ENCODE measurements at places on chromosomes 1 and 21.

DNA sequence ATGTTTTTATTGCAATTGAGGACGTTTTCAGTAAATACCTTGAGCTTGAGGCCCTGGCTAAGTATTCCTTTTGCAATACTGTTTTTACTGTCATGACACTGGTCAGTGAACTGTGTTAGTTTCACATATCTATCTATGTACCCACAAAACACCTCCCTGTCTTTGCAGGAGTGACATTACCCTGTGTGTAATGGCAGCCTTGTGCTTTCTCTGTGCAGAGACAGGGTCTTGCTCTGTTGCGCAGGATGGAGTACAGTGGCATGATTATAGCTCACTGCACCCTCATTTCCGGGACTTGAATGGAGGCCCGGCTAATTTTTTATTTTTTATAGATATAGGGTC lies 8.9 kb downstream of the YBX1 start:
- no peak for DNase-seq

DNA sequence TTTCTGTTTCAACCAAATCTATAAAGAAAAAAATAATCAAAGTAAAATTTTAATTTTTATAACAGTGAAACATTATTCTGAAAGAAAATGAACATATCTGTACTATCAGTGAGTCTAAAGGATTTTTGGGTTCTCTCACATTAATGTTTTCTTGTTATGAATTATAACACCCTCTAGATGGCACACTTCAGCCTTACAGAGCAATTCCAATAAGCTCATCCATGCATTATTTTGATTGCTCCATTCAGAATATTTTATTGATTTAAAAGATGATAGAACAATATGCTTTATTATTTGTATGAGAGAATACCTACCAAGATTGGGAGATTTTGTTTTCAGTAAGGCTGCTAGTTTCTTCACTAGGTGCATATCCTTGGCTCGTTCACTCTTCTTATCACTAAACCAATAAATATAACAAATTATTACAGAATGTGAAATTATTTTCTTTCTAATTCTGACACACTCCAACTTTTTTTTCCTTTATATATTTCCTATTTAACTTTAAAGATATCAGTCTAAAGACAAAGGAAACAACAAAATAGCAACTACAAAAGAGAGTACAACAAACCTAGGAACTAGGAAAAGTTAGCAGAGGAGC lies 82.4 kb downstream of the RAB3GAP2 start:
- peak; percentile 40 for DNase-seq

- peak; percentile 94 for DNase-seq
Measured at GRCh38 chr1:228902781-228903433, 167.6 kb downstream of the RHOU start.

GRCh38 chr21:15431053-15431452 lies 298.7 kb upstream of the USP25 start:
- DNase-seq = no peak

GRCh38 chr1:174398246-174398645 lies 49.5 kb upstream of the GPR52 start:
- no peak for DNase-seq

- DNase-seq = no peak
Measured at GRCh38 chr1:33443705-33444180, 12.8 kb upstream of the PHC2 start.

GRCh38 chr1:177798614-177799013 lies 171.2 kb downstream of the SEC16B start:
- no peak for DNase-seq

DNA sequence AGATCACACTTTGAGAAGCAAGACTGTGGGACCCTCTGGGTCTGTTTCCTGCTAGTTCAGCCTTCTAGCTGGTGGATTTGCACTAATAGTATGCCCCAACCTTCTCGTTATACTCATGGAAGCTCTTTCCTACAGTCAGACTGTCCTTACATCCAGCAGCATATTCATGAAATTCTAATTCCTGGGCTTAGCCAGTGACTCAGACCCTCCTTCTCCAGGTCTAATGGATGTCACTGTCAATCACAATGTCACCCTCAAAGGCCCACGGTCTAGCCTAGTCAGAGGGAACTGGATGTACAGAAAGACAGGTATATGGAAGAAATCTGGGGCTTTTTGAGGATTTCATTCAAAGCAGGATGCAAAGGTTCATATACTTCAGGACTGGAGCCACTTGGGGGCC lies 72.4 kb downstream of the KCNJ15 start:
- no peak for DNase-seq

DNA sequence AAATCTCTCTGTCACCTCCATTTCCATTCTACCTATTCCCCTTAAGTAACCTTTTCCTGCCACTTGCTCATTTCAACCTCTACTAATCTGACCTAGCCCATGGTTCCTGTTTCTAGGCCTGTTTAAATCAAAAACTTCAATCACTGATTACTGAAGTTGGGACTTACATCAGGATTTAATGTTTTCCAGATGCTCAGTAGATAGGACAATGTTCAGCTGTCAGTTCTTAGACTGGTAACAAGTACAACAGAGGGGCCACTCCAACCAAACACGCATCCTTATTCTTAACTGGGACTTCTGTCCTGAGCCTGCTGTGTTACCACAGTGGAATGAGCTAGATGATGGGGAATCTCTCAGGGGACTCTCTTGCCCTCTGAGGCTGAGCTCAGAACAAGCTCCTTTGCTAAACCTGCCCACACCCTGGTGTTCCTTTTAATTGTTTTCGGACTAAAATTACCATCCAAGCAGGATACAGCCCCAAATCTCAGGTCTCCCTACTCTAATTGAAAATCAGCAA lies 974.6 kb downstream of the TTLL7 start:
- no peak for DNase-seq

- no peak for DNase-seq
Measured at GRCh38 chr1:18001725-18002124, 105.9 kb upstream of the IGSF21 start.

GRCh38 chr1:7386226-7387052 lies 384.7 kb upstream of the VAMP3 start:
- no peak for DNase-seq

DNA sequence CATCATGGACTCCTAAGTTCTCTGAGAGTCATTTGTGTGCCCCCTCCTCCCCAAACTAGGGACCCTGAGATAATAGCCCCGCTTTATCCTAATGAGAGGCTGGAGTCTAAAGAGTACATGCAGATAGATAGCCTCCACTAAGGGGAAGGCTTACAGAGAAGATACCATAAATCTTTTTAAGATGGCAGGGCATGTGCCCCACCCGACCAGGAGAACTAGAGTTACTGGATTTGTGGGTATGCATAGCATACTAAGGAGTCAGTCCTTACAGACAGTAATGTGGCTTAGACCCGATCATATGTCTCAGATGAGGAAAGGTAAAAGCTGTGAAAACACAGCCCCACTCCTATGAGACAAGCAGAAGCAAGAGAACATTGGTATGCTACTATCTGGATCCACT lies 25.7 kb upstream of the PKN2 start:
- DNase-seq = no peak

- DNase-seq = no peak
Measured at GRCh38 chr21:42525676-42526378, 12.2 kb downstream of the SLC37A1 start.

DNA sequence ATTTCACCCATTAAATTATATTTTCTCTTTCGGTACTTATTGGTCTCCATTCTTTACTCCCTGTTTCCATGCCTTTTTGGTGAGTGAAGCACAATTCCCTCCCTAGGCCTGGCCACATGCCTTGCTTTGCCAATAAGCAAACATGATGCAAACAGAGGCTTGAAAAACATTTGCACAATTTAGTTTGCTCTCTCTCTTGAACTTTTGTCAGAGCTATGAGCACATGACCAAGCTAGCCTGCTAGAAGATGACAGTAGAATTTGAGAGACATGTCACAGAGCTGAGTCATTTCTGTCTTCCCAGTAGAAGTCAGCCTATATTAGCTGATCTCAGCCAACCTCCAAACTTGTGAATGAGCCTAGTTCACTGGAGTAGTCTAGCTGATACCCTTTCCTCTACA lies 24.6 kb downstream of the ANGPTL3 start:
- DNase-seq = no peak

DNA sequence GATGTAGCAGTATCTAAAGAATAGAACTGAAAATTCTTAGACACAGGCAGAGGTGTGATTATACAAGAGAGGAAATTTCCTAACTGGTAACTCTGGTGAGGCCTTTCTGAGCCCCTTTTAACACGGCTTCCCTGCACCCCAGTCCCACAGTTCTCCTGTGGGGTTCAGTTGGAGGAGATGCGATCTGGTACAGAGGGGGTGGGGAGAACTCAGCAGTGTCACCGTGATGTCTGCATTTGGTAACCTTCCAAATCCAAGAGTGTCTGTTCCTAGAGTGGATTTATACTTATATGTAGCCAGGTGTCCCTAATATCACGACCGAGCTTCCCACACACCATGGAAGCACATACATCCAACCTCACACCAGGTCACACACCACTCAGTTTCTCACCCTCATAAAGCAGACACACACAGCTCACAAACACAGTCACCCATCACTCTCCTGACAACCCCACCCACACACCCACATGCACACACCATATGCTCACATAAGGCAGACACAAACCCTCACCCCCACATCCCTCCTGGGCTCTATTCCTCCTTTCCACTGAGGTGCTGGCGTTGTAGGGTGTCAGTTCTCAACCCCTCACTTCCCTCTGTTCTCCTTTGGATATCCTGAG lies 48.5 kb downstream of the RHBG start:
- DNase-seq = no peak

Measured in COR-L47 (cell line).